ENCODE measurements at places on chromosomes 2 and 18.

- no peak for DNase-seq
Measured at GRCh38 chr2:221612161-221612560, 40.1 kb upstream of the EPHA4 start.

GRCh38 chr2:5766561-5766960, 74.4 kb downstream of the SOX11 start:
- DNase-seq = no peak

DNA sequence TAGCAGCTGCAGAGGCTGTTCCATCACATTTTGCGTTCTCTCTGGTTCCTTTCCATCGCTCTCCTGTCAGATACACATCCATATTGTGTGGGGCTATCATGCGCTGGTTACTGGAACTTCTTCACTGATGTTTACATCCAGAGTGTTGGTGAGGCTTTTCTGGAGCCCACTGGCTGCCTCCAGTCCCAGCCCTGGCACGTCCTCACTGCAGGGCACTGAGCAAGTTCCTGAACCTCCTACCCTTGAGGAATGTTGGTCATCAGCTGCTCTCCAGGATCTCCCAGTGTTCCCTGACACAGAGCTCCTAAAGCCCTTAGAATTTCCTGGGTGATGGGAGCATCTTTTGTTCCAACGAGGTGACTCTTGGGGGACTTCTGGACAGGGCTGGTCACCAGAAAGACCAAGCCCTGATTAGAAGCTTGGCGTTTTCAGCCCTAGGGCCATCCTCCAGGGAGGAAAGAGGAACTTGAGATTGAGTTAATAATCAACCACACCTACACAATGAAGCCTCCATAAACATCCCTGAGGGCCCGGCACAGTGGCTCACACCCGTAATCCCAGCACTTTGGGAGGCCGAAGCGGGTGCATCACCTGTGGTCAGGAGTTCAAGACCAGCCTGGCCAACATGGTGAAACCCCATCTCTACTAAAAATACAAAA, 81.3 kb downstream of the TFCP2L1 start:
- peak; percentile 55 for DNase-seq

DNA sequence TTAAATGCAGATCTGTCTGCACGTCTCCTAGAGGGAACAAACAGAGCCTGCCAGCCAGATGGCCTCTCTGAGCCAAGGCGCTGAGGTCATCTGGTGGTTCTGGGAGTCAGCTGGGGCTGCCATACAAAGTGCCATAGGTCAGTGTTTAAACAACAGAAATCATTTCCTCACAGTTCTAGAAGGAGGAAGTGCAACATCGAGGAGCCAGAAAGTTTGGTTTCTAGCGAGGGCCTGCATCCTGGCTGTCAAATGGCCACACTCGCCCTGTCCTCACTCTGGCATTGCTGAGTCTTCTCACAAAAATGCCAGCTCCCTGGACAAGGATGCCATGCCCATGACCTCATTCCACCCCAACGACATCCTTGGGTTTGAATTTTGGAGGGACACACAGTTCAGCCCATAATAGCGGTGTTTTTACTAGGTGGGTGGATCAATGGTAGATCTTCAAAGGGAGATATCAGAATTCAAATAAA, 59.6 kb downstream of the MYT1L start:
- no peak for DNase-seq

DNA sequence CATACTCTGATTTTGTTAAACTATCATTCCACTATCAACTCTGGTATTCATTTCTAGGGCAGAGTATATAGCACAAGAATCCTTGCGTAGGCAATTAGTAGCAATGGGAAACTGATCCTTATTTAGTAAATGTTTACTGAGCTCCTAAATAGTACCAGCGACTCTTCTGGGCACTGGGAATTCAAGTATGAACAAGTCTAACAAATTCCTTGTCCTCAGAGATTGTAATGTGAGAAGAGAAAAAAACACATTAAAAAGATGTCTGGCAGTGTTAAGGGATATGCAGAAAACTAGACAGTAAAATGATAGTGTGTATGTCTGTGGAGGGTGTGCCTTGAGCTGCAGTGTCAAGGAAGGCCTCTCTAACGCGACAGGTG, 721 bp downstream of the METTL5 start:
- DNase-seq = no peak

DNA sequence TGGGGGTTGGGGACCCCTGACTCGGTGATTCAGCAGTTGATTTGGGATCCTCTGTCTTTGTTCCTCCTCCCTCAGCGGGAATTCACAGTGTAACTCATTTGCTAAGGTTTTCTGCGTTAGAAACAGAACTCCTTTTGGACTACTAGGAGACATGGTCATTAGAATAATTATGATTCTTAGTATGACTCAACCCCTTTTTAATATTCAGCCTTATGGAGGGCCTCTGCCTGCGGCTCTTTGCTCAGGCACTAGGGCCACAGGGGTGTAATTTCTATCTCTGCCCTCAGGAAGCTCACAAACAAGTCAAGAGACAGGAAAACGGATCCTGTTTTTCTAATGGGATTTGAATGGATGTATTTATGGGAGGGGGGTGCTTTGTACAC, 117.4 kb downstream of the SPTBN1 start:
- DNase-seq = no peak

DNA sequence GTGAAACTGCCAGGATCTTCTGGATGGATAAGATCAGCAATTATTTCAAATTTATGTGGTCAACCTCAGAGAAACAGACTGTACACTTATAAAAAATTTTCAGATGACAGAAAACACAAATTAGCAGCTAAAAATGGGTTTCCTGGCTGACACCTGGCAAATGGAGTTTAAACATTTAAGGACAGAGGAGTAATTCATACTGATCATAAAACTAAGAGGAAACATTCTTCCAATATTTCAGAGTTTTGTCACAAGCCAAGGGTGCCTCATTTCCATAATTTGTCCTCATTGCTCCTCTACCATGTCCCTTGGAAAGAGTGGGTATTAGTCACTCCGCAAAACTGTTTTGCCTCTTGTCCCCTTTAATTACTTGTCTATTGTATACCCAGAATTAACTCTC, 70.2 kb downstream of the TMEFF2 start:
- DNase-seq = no peak

- DNase-seq = no peak
Measured at GRCh38 chr2:176111309-176111663, 4.2 kb downstream of the HOXD11 start.

DNA sequence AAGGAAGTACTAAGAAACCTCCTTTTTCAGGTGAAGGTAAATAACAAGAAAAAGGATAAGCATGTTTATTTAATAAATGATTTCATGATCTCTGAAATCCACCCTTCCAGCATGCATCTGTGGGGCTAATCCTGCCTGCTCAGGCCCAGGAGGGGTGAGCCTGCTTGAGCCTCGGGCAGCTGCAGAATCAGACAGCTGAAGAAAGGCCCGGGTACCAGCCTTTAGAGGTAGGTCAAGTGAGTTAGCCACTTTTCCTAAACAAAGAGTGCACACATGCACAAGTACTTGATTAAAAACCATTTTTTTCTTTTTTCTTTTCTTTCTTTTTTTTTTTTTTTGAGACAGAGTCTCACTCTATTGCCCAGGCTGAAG, 25.7 kb upstream of the FZD7 start:
- no peak for DNase-seq

DNA sequence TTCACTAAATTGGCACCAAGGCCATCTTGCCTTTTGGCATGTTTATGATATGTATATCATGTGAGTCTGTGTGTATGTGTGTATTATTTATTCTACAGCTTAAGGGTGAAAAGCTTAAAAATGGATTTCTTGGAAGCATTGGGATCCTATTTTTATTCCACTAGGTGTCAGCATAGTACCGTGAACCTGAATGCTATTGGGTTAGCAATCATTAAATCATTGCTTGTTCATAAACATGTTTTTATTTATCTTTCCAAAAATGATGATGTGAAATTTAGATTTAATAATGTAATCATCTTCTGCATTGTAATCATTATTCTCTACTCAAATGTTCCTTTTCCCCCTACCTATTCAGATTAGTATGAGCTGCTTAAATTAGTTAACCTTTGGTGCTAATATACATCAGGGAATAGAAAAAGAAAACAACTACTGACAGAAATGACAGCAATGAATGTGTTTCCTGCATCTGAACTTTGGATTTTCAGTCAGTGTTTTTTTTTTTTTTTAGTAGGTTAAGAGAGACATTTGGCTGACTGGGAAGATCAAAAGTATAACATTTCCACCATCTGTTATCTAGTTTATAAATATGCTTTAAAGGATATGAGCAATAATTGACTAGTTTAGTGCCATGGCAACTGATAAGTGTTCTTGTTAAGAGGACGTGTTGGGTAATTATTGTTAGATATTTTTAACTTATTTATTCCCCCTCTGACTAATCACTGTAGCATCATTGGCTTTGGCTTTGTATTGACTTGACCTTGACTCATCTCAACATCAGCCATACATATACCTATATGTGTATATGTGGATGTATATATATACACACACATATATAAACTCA, 14.1 kb upstream of the ZSWIM2 start:
- no peak for DNase-seq

- DNase-seq = peak; percentile 77
Measured at GRCh38 chr2:239027391-239028252, 179.7 kb downstream of the TWIST2 start.

GRCh38 chr2:41691561-41691960, 356.3 kb upstream of the PKDCC start:
- DNase-seq = no peak

- no peak for DNase-seq
Measured at GRCh38 chr2:9167718-9168657, 38.6 kb upstream of the ASAP2 start.

DNA sequence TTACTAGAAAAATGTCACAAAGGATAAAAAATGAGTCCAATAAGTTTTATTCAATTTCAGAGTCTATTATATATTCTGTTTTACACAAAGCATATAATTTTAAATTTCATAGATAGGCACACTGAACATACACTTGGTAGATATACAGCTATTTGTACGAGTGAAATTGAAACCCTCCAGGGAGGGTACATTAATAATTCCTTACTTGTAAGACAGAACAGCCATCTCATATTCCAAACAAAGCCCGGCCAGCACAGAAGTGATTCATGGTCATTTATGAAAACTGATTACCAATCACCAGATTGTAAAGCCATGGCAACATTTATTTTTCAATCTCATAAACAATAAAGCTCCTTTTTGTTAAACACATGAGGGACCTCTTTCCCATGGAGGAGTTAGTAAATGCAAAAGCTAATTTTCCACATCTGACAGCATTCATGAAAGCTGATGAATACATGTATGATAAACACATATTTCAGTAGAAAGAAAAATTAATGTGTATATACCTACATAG, 190.6 kb downstream of the TDRD15 start:
- DNase-seq = no peak

- DNase-seq = no peak
Measured at GRCh38 chr2:30433541-30434299, 13.3 kb upstream of the LCLAT1 start.

DNA sequence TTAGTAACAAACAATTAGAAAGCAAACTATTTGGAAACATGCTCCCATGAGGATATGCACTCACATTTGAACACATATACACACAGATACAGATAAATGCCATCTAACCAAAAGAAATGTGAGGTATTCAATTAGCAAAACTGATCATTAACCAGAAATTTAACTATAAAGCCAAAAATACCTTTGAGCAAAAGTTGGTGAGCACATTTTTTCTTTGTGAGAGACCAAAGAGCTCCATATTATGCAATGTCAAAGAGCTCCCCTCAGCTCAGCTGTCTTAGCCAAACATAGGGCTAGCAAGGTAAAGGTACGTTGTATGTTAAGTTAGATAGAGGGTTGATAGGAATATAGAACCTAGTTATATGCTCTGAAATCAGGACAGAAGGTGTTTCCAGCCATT, 43.8 kb downstream of the CYBRD1 start:
- no peak for DNase-seq

GRCh38 chr2:224518806-224519580, 66.2 kb downstream of the CUL3 start:
- DNase-seq = no peak

DNA sequence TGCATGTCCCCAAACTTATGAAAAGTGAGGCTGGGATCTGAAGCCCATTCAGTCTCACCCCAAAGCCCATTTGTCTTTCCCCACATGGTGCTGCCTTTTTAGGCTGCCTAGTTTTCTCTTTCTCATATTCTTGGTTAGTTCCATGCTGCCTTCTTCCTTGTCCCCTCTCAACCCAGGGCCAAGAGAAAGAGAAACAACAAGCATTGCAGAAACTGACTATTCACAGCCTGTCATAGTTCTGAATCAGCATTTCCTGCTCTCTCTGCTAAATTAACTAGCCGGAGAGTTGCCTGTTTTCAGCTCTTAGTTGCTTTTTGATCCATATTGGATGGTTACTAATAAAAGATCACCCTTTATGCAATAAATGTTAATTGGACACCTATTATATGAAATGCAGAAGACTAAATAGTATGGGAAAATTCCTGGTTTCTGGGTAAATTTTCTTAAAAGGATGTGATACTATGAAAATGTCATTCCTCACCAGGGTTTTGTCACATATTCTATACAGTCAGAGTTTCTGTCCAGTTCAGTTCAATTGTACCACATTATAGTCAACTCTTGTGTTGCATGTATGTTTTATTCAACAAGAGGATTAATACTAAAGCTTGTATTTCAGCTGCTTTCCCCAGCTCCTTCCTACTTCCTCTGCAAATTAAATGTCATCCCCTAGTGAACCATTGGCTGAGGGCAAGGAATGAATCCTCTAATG, 246.5 kb downstream of the GALR1 start:
- DNase-seq = no peak

GRCh38 chr2:18301421-18302139, 258.9 kb downstream of the RDH14 start:
- DNase-seq = no peak

DNA sequence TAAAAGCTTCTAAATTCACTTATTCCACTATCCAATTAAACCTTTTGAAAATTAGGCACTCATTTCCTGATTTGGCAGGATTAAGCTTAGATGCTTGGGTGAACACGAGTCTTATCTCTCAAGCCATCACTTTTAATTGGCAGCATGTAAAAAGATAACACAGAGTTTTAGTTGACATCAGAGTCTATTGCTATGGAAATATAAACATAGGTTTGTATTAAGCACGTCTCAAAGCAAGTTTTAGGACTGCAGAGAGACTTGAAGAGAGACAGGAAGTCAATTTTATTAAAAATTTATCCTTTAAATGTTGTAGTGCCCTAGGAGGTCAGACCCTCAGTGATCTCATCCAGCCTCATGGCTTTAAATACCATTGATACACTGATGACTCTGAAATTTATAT, 5.6 kb downstream of the RBKS start:
- no peak for DNase-seq

DNA sequence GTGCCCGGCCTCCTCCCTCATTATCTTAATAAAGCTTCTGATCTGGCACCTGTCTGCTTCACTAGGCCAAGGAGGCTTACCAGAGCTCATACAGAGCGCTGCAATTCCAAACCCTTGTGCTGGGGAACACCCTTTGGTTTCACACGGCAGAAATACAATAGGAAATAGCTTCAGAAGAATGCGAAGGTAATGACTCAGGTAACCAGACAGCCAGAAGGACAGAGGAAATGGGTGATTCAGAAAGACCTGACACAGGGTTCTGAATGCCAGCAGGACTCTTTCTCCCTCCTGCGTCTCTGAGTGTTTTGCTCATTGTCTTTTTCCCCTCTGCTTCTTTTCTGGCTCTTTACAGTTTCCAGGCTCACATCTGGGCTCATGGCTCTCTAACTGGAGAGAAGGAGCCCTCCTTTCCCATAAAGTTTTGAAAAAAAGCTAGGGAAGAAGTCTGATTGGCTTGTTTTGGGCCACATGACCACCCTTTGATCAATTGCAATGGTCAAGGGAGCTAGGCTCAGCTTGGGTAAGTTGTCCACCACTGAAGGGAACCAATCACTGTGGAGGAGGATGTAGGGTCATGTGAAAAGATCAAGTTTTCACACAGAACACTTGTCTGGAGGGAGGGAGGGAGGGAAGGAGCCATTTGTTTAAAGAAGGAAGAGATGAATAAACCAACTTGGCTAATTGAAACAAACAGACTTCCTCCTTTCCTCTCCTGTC, 90.5 kb upstream of the UPP2 start:
- no peak for DNase-seq
